T-helper 2 cell (primary cell): ENCODE measurements at places on chromosomes 7 and 10.

GRCh38 chr10:77602231-77602912 lies 35.2 kb downstream of the KCNMA1 start:
- no peak for DNase-seq

GRCh38 chr10:11896549-11897200 lies 73.5 kb downstream of the PROSER2 start:
- DNase-seq: no peak

GRCh38 chr7:143046426-143046851 lies 5.7 kb upstream of the OR6V1 start:
- DNase-seq: no peak

- no peak for DNase-seq
These were observed 619.0 kb downstream of the ANKRD7 start for GRCh38 chr7:118843456-118843855.

- DNase-seq: no peak
These were observed 74.0 kb downstream of the GPR141 start for GRCh38 chr7:37757563-37757962.

- no peak for DNase-seq
These were observed 10.9 kb downstream of the PNPLA8 start for GRCh38 chr7:108515013-108515412.

GRCh38 chr7:85806321-85806720 lies 619.5 kb upstream of the SEMA3D start:
- DNase-seq: no peak

DNA sequence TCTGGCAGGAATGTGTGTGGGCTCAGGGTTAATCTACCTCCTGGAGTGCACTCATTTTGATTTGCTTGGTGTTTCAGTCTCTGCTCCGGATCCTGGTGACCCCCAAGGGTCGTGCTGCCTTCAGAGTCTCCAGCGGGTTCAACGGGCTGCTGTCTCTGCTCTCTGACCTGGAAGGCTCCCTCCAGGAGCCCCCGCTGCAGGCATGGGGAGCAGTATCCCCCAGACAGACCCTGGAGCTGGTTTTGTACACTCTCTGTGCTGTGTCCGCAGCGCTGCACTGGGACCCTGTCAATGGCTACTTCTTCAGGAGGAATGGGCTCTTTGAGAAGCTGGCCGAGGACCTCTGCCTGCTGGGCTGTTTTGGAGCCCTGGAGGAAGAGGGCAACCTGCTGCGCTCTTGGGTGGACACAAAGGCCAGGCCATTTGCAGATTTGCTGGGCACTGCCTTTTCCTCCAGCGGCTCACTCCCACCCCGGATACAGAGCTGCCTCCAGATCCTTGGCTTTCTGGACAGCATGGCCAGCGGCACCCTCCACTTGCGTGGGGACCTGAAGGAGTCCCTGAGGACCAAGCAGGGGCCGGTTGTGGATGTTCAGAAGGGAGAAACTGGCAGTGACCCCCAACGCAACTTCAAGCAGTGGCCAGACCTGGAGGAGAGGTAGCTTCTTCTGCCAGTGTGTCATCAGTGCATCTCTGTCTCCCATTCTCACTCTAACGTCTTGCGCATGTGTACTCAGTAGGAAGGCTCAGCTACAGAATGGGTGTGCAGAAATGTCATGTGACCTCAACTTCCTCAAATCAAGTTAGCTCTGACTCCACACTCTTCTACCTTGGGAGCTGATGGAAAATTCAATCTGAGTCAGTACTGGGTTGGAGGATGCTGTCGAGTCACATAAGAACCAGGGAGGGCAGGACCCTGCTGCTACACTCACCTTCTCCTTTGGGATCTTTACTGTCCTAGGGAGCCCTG lies 58.5 kb downstream of the WDFY4 start:
- DNase-seq: no peak

- peak; percentile 59 for DNase-seq
These were observed at the start of gene ZNF488 for GRCh38 chr10:47384148-47384921. TSS of gene ZNF488 (minus strand) at chr10:47384293. CDS start at chr10:47368829, 15,464 bp downstream.

- no peak for DNase-seq
These were observed 130.2 kb downstream of the LRRC4 start for GRCh38 chr7:127900732-127901685.
